ENCODE measurements at places on chromosomes 11 and 22.
A peak's percentile ranks its signal among the peaks of the same experiment; 100 is the strongest.

DNA sequence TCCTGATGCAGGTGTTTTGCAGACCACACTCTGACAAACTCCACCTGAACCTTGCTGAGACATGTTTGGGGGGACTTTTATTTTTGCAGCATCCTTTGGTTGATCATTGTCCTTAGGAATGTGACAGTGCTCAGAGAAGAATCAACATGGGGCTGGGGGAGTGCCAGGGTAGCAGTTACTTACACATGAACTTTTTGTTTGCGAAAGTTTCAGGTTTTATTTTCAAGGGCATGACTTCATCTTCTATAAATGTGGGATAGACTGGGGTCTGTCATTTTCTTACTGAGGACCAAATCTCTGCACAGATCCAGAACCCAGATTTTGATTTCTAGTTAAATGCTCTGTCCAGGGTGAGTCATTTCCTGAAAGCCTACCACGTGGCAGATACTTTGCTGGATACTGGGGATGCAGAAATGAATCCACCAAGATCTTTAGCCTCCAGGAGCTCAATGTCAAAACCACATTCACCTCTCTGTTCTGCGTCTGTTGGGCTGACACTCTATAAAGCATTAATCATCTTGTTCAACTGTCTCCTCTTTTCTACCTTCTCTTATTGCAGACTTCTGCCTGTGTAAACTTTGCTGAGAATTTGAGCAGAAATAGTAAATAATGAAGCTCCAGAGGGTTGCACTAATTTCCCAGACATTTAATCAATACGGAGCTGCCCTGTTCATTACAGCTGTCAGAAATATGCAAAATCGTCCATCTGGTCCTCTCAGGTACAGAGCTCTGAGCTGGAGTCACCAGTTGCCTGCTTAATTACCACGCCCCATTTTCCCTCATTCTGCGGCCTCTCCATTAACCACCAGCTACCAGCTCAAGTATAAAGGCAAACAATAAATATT lies 387.9 kb downstream of the MIAT start:
- DNase-seq = no peak

- no peak for DNase-seq
Measured at GRCh38 chr11:121358760-121359159, 66.2 kb downstream of the SC5D start.

DNA sequence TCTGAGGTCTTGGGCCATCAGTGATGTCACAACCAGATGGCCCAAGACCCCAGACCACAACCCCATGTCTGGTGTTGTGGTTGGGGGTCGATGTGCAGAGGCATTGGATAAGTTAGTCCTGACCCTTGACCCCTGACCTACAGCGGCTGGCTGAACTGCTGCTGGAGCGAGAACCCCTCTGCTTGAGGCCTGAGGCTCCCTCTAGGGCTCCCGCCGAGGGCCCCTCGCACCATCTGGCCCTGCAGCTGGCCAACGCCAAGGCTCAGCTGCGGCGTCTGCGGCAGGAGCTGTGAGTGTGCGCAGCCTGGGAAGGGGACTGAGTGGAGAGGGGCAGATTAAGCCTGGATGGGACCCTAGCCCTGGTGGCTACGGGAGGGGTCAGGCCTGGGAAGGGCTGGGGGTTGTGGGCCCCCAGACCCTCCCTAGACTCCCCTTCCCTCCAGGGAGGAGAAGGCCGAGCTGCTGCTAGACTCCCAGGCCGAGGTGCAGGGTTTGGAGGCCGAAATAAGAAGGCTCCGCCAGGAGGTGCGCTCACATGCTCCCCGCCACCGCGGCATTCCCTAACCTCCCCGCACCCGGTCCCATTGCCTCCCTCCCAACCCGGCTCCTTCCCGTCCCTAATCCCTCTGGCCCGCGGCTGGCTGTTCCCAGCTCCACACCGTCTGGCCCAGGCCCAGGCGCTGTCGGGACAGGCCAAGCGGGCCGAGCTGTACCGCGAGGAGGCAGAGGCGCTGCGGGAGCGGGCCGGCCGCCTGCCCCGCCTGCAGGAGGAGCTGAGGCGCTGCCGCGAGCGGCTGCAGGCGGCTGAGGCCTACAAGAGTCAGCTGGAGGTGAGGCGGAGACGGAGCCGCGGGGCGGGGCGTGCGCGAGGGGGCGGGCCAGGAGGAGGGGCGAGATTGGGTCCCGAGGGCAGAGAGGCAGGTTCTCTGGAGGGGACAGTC lies 2.1 kb downstream of the CCDC88B start:
- DNase-seq = peak; percentile 97

- DNase-seq = no peak
Measured at GRCh38 chr11:27348340-27348873, 14.6 kb downstream of the CCDC34 start.

GRCh38 chr22:44671742-44672141 lies 30.3 kb upstream of the PRR5 start:
- no peak for DNase-seq

DNA sequence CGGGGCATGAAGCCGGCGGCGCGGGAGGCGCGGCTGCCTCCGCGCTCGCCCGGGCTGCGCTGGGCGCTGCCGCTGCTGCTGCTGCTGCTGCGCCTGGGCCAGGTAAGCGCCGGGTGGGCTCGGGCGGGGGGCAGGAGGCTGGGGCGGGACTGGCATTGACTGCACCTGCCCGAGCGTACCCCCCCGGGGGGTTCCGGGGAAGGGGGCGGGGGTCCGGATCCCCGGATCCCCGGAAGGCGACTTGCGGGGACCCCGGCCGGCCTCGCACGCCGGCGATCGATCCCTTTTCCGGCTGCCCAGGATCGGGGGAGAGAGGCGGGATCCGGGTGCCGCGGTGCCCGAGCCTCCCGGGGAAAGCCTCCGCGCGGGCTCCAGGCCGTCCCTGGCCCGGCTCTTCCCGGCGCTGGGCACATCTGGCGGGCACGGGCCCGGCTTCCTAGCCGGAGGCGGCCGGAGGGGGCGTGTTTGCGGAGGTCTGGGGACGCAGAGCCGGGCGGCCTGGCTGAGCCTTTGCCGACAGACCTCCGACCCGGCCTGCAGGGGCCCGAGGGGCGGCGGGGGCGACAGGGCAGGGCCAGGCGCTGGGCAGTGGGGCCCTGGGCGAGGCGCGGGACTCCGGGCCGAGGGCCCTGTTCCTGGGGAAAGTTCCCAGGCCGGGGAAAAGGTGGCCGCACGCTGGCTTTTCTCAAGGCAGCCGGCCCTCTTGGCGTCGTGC lies 705 bp downstream of the PTPRJ start:
- DNase-seq = peak; percentile 75

GRCh38 chr11:84106541-84106940 lies 820.4 kb upstream of the CCDC90B start:
- DNase-seq = no peak

DNA sequence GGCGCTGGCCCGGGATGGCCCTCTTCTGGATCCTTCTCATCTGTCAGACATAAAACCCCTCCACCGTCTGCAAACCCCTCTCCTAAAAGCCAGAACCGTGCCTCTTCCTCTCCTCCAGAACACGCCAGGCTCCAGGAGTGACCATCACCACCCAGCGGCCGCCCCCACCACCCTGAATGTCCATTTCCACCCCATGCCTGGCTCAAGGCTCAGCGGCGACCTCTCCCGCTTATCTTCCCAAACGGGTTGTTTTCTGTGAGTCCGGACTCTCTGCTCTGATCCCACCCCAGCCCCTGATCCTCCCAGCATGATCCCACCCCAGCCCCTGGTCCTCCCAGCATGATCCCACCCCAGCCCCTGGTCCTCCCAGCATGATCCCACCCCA lies 37.6 kb downstream of the CELSR1 start:
- no peak for DNase-seq

GRCh38 chr22:24984122-24984521 lies 31.6 kb downstream of the KIAA1671 start:
- DNase-seq = no peak

DNA sequence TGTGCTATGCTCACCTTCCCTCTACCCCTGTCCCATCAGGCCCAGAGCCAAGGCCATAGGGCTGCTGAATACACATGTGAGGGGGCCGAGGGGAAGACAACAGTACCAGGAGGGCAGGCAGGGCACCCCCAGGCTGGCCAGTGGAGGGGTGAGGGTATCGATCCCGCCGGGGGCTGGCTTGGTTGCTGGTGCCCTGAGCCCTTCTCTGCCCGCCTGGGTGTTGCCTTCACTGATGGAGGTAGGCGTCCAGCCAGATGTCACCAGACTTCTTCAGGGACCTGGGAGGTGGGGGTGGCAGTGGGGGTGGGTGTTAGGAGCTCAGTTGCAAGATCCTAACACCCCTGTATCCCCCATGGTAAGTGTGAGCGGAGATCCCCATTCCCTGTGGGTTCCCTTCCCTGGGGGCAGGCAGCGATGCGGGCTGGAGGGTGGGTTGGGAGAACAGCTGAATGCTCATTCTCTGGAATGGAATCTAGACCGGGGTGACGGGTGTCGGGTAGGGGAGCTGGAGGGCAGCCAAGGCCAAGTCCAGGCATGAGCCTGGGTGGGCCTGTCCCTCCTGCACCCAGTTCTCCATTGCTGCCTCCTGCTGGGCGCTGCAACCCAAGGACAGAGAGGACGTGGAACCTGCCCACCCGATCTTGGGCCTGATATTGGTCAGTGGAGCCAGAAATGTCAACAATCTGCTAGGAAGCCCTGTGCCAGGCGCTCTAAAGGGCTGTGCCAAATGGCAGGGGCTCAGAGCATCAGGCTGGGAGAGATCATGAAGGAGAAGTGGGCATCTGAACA lies 17.6 kb downstream of the FADS3 start:
- DNase-seq = no peak

- peak; percentile 12 for DNase-seq
Measured at GRCh38 chr11:17640493-17641164, 78.7 kb upstream of the MYOD1 start.

DNA sequence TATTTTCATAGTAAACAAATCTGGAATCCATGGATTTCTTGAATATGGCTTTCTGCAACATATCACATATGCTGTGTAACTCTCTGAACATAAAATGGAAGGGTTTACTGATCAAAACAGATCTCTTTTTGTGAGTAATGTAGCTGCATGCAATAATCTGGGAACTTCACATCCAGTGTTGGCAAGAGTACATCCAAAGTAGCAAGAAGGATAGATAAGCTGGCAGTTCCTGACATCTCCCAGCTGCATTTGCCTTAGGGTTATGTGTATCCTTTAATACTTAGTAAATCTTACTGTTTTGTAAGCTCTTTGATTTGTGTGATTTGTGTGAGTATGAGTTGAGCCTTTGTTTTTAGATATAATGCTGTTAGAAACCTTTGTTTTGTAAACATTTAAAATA lies 280.4 kb upstream of the CNTN5 start:
- DNase-seq = no peak

DNA sequence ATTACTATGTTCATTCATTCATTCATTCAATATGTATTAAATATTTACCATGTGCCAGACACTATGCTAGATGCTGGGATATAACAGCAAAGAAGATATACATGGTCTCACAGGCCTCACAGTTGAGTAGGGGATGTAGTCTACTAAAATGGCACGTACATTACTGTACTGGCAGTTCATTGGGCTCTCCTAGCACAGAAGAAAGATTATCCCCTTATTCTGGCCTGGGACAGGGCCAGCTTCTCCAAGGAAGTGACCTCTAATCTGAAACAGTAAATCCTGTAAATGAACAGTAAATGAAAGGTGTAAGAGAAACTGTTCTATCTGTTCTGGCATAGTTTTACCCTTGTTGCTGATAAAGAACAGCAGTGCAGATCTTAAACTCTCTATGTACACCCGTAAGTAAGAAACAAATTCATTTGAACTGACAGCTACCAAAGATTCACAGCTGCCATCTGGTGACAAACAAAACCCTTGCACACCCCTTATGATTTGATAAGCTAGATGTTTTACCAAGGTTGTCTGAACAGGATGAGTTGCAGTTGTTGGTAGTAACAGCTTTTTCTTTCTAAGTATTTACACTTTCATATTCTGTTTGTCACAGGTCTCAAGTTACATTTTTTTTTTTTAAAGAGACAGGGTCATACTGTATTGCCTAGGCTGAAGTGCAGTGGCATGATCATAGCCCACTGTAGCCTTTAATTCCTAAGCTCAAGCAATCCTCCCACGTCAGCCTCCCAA lies 263.1 kb downstream of the TMEM135 start:
- DNase-seq = peak; percentile 74

- DNase-seq = no peak
Measured at GRCh38 chr11:133949129-133949528, 7.6 kb downstream of the IGSF9B start.

- DNase-seq = no peak
Measured at GRCh38 chr11:34068111-34068510, 16.6 kb downstream of the CAPRIN1 start.

GRCh38 chr11:5367448-5368074 lies 16.1 kb upstream of the OR51M1 start:
- peak; percentile 9 for DNase-seq

DNA sequence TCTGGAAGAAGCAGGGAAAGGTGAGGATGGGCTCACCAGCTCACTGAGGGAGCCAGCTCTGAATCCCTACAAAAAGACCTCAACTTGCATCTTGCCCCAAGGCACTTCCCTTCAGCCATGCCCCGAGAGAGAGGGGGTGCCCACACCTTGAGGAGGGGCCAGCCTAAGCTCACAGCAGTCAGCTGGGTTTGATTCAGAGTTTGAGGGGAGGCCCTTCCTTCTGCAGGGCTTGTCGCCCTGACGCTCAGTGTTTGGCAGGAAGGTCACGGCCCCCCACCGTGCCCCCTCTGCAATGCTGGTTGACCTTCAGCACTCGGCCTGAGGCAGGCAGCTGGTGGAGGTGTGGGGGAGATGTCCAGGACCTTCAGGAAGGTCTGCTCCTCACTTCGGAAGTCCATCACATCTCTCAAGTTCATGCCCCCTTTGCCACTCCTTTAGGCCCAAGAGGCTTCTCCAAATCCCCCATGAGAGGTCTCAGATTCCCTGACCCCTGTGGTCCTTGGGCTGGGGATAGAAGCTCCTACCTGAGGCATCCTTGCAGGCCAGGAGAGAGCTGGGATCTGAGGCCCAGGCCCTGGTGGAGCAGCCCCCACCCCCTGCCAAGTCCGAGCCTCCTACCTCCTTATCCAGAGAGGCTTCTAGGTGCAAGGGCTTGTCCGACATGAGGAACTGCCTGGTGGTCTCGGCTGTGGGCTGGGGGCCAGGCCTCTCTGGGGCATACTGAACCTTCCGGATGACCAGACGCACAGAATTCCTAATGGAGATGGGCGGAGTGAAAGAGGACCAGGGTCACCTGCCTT lies 37.6 kb downstream of the TPBGL start:
- no peak for DNase-seq

DNA sequence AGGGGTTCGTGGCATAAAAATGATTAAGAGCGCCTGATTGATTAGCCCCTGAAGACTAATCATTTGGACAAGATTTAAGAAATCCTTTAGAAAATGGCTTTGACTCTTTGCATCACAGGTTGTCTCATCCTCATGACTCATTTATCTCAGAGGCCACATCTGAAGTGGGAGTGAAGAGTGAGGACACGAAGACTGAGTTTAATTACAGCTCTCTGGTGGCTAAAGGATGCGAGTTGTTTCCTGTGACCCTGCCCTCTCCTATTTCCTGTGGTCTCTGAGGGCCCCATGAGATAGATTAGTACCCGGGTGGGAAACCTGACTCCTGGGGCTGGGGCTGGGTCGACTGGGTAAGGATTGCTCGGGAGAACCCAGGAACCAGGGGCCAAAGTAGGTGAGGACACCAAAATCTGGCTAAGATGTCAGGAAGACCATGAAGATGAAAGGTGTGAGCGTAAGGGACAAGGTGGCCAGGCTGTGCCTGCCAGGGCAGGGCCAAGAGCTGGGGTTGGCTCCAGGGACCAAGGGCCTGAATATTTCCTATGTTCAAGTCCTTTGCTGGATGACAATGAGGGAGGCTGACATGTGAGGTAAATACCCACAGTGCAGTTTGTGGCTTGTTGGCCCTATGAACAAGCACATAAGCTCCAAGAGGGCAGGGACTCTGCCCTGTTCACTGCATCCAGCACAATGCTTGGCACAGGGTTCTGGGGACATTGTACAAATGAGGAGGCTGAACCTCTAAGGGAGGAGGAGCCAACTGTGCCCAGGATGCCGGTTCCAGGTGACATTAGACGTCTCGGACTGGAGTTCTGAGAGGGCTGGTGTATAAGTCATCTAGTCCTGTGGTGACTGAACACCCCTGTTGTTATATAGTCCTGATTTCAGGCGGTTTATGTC lies 3.6 kb downstream of the OTOG start:
- no peak for DNase-seq
